ENCODE measurements at places on chromosomes 5 and 9. TPM values are rescaled to one million over a fixed set of nuclear protein-coding genes. Genes with fewer than 3 reads are reported as not detected.

The FIBCD1 gene
- 4.3 TPM for total RNA-seq

The PRSS3 gene
- total RNA-seq, result 3.9 TPM

GRCh38 chr9:124264823-124265233 lies 7.1 kb downstream of the NEK6 start:
- peak; percentile 97 for DNase-seq

The NUTM2G gene
- not detected for total RNA-seq

DNA sequence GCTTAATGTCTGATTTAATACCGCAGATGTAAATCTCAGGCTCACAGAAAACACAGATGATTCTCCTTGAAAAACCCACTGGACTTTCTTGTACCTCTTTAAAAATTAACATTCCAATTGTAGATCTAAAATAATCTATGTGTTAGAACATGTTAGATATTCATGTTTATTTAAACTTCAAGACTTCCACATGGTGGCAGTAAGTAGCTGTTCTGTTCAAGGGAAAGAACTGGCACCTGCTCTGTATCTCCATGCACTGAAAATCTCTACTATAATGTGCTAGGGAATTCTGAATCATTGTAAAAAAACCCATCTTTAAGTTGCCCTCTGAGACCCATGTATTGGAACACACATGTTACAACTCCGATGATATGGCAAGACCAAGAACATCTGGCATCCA lies 366.9 kb downstream of the DMRTA1 start:
- DNase-seq, result no peak

The ST8SIA4 gene
- 3.5 TPM for total RNA-seq

- DNase-seq, result no peak
These were observed 221.1 kb downstream of the NR2F1-AS1 start for GRCh38 chr5:93359960-93360305.

DNA sequence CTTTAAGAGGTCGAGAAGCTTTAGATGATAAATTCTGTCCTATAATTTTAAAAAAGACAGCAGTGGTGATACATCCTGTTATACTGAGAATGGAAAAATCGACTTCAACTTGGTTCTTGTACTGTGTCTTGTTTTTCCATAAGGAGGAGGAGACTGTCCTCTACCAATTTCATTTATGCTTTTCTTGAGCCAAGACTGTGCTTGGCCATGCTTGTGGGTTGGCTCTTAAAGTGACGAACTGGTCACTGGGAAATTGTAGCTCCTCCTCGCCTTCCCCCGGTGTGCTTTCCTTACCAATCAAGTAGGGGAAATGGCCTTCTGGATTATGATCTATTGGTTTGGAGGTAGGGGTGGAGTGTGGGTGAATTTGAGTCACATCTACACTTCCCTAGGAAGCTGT lies 67.1 kb upstream of the HSPB3 start:
- no peak for DNase-seq

GRCh38 chr5:136424835-136425584 lies 59.7 kb upstream of the TRPC7 start:
- peak; percentile 64 for DNase-seq

The TCF7 gene
- under 0.01 TPM for total RNA-seq

DNA sequence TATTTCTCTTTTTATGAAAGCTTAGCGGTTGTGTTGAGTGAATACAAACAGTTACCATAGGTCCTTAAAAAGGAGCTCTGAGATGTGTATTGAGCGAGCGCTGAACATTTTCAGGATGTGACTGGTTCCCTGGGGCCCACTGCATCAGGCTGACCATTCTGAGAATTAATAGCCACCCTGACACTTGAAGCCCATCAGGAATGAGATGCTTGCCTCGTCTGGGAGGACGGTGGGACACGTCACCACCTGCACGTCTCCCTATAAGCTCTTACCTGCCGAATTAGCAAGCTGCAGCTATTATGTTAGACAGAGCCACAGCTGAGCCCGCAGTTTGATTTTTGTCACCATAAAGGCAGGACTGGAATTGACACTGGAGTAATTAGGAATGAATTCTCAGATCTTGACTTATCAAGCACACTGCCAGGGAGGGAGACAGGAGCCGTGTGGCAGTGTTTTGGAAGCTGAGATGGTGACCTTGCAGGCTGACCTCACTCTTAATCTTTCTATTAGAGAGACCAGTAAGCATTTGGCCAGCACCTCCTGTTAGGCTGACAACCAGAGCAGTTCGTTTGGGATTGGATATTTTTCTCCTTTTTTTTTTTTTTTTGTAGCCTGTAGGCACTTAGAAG lies 373.1 kb upstream of the WWC1 start:
- no peak for DNase-seq

The BBLN gene
- total RNA-seq, result 30.3 TPM

The HOMER1 gene
- total RNA-seq, result 12.6 TPM

DNA sequence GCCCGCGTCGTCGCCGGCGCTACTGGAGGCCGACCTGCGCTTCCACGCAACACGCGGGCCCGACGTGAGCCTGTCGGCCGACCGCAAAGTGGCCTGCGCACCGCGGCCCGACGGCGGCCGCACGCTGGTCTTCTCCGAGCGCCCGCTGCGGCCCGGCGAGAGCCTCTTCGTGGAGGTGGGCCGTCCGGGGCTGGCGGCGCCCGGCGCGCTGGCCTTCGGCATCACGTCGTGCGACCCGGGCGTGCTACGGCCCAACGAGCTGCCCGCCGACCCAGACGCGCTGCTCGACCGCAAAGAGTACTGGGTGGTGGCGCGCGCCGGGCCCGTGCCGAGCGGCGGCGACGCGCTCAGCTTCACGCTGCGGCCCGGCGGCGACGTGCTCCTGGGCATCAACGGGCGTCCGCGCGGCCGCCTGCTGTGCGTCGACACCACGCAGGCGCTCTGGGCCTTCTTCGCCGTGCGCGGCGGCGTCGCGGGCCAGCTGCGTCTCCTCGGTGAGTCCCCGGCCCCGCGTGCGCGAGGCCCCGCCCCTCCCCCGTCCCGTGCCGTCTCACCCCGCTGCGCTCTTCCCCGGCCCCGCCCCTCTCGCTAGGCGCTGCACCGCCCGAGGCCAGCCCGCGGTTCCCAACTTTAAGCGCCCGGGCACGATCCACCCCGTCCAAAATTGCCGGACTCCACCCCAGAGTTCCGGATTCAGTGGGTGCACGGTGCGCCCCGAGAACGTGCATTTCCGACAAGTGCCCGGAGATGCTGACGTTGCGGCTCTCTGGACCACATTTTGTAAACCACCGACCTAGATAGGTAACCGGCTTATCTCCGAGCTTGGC lies 42.8 kb downstream of the NEURL1B start:
- DNase-seq, result no peak

The SPATA31D4 gene
- total RNA-seq, result not detected

- peak; percentile 79 for DNase-seq
These were observed 498.1 kb upstream of the TNC start for GRCh38 chr9:115615821-115616665.

The ZNG1F gene
- total RNA-seq, result 7.1 TPM

The RANBP3L gene
- 1.3 TPM for total RNA-seq

DNA sequence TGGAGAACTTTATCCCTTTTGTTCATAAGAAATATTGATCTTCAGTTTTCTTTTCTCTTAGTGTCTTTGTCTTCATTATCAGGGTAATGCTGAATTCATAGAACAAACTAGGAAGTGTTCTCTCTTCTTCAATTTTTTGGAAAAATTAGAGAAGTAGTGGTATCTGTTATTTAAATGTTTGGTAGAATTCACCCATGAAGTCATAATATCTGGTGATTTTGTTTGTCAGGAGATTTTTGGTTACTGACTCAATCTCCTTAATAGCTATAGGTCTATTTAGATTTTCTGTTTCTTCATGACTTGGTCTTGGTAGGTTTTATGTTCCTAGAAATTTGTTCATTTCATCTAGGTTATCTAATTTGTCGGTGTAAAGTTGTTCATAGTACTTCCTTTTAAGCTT lies 45.4 kb upstream of the STARD4 start:
- no peak for DNase-seq

DNA sequence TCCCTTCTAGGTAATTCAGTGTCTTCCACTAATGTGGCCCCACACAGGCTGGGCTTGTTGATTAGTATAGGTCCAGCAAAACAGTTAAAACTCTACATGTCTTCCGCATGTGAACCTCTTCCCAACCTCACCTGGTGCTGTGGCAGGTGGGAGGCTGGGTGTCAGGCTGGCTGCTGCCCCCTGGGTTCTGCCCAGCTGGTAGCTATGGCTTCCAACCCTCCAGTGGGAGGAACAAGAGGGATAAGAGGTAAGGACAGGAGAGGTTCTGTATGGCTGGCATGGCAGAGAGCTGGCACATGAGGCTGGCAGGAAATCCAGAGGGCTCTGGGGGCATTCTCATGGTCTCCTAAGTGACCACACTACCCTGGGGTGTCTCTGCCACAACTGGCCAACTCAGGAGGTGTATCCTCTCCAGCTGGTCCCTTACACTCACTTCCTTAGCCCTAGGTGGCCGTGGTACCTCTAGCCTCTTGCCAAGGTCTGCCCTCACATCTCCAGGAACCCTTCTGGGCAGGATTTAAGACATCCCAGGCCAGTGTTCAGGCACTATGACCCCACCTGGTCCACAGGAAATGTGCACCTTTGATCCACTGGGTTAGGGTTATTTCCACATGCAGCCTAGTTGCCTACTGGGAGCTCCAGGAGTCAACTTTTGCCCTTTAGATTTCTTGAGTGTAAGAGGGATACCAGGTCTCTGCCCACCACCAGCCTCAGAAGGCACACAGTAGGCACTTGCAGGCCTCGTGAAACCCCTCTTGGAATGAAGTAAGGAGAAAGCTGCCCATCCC lies 41.7 kb downstream of the AHRR start:
- no peak for DNase-seq

- peak; percentile 83 for DNase-seq
These were observed 7.3 kb downstream of the CDC14B start for GRCh38 chr9:96612105-96612965.

The NCBP1 gene
- 60.9 TPM for total RNA-seq

GRCh38 chr5:132475497-132475882 lies 15.1 kb downstream of the IRF1 start:
- no peak for DNase-seq

GRCh38 chr9:117344892-117345660 lies 69.8 kb downstream of the ASTN2 start:
- DNase-seq, result peak; percentile 34

- DNase-seq, result no peak
These were observed 280.1 kb downstream of the FBXL17 start for GRCh38 chr5:108101821-108102220.

The KIF24 gene
- 3.5 TPM for total RNA-seq

The PCDHAC2 gene
- under 0.01 TPM for total RNA-seq

The PCDHAC1 gene
- total RNA-seq, result under 0.01 TPM

- DNase-seq, result no peak
These were observed 50.1 kb upstream of the TTC39B start for GRCh38 chr9:15357050-15357653.

The PFN3 gene
- not detected for total RNA-seq

The PLCXD3 gene
- total RNA-seq, result 0.32 TPM

DNA sequence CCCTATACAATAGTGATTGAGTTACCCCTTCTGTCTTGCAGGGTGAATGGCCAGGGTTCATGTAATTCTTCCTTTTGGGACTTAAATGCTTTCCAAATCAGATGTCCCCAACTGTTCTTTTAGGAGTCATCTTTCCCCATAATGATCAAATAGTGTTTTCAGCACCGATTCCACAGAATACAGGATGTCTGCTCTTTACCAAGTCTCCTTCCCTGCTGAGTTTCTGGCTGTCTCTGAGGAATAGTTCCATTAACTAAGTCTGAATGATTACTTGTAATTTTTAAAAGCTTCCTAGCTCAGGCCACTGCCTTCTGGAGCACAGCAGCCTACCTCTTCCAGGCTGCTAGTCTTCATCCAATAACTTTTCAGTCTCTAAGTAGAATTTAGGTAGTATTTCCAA lies 630.7 kb upstream of the ZNF608 start:
- DNase-seq, result no peak

The CBY3 gene
- not detected for total RNA-seq

GRCh38 chr5:72166070-72166979 lies 59.0 kb downstream of the MAP1B start:
- peak; percentile 69 for DNase-seq

DNA sequence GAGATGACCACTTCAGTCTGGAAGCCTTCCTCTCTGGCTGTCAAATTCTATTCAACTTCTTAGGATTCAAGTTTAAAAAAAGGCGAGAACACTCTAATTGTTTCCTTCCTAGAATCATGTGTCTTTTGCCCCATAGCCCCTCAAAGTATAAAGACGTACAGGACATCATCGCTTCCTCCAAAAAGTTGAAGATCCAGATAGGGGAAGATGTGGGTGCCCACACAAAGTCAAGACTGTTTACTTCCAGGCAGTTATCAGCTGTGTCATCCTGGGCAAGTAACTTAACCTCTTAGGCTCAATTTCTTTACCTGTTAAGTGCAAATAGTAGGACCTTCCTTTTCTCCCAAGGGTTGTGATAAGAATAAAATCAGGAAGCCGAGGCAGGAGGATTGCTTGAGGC lies 40.1 kb downstream of the PPARGC1B start:
- DNase-seq, result no peak

The ENTREP1 gene
- under 0.01 TPM for total RNA-seq

The SNCAIP gene
- total RNA-seq, result 19.0 TPM

GRCh38 chr5:175557778-175558177 lies 79.4 kb downstream of the SFXN1 start:
- no peak for DNase-seq

The MYO10 gene
- 61.2 TPM for total RNA-seq

The ROR2 gene
- total RNA-seq, result 5.2 TPM

The INPP5E gene
- 8.2 TPM for total RNA-seq

DNA sequence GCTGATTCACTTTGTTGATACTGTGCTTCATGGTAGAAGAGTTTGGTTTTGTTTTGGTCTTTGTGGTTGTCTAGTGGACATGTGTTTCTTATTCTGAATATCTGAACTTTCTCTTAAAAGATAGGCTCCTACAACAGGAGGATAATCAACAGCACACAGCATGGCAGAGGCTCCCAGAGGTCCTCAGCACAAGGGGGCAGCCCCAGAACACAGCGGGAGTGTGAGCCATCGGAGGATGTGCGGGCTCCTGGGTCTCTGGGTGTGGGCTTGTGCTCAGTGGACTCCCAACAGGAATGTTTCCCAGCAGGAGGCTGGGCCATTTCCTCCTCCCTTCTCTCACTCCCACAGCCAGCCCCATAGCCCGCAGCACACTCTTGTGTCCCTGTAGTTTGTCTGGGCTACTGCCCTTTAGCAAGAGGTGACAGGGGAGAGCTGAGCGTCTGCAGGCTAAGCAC lies 164.3 kb upstream of the OTULINL start:
- peak; percentile 85 for DNase-seq

DNA sequence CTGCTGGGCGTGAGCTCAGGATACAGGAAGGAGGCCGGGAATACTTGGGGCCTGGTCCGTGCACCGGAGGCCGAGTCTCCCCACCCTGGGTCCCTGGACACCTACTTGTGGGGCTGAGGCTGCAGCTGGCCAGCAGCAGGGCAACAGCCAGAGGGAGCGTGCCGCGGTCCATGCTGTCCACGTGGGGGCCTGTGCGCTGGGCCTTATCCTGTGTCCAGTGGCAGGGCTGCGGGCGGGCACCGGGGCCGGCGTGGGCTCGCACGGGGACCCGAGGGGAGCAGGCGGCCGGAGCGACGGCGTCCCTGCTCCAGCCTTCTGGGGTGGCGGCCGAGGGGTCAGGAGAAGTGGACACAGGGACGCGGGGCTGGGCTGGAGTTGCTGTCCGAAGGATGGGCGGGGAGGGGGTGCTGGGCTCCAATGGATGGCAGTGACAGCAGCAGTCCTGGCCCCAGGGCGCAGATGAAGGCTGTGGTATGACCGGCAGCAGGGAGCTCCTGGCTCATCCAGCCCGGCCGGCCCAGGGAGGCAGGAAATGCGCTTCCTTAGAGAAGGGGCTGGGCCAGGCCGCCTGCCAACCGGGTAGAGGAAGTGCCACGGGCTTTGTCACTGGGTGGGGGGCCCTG lies at the start of gene ENG:
Gene ENG, minus strand, starts transcription at position 475 of the 623 bp plus-strand sequence. Its CDS starts 303 bp downstream, at position 172.
- DNase-seq, result peak; percentile 66

GRCh38 chr5:134564396-134564795 lies 38.9 kb downstream of the JADE2 start:
- no peak for DNase-seq
